MG63 (cell line): ENCODE measurements at places on chromosomes 11 and 22. TPM values are rescaled to one million over a fixed set of nuclear protein-coding genes. Genes with fewer than 3 reads are reported as not detected.
A peak's percentile ranks its signal among the peaks of the same experiment; 100 is the strongest.

- no peak for DNase-seq
Observed at GRCh38 chr11:6200975-6201374, 2.0 kb downstream of the OR52W1 start.

- no peak for DNase-seq
Observed at GRCh38 chr11:94641167-94641761, 74.1 kb downstream of the PIWIL4 start.

DNA sequence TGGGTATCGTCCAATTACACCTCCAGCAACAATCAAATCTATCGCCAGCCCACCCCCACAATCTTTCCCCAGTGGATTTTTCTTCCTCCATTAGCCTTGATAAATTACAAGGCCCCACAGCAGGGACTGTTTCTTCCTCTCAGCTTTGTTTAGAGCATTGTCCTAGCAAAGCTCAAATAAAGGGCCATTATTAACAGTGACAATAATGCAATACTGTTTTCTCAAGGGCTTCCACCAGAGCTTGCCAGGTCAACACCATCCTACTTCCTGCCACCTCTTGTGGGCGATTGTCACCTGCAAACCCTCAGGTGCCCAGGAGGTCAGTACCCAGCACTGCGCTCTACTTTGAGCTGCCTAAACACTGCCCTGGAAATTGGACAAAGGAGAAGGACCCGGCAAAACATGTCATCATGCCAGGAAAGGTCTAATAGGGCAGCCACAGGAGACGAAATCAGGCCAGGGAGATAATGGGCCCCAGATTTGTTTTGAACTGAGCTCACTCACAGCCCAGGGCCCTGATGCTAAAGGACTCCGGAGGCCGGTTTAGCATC, 95.2 kb downstream of the ABTB2 start:
- no peak for DNase-seq

DNA sequence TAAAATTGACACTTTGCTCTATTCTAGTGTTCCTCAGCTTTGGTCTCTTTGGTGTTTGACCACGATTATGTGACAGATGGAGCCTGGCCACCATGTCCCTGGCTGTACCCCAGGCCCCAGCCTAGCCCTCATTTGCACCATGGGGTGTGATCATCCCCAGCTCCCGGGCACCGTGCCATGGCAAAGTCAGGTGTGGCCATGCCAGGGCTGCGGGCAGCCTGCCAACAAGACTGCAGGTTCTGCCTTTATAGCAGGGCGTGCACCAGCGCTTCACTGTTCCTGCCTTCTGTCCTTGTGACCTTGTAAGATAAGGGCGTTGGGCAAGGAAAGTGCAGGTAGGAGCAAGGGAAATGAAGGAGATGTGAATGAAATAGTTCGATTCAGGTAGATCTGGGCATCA, 22.4 kb upstream of the APOBEC3A start:
- DNase-seq: no peak

DNA sequence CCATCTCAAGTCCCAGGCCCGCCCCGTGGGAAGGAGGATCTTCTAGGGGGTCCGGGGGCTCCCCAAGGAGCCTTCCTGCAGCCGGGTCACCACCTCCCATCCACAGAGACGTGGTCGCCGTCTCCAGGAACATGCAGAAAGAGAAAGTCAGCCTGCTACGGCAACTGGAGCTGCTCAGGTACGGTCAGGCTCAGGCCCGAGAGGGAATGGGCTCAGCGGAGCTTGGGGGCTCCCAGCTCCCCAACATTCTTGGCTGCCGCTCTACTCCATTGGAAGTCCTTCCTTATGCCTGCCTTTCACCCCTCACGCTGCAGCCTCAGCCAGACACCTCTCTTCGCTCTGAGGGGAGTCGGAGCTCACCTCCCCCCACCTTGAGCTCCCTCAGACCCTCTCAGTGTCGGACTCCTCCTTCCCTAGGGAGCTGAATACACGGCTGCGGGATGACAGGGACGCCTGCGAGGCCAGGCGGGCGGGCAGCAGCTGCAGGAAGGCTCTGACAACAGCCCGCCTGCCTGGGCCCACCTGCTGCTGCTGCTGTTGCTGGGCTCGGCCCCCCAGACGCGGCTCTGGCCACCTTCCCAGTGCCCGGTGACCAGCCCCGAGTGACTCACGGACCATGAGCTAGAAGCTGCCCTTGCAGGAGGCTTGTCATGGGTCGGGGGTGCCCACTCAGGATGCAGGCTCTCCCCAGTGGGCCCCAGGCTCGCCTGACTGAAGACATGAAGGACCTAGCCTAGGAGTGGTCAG, 1.5 kb upstream of the CD151 start:
- DNase-seq: peak; percentile 85

GRCh38 chr11:59659981-59660380, 8.9 kb downstream of the PATL1 start:
- DNase-seq: no peak

DNA sequence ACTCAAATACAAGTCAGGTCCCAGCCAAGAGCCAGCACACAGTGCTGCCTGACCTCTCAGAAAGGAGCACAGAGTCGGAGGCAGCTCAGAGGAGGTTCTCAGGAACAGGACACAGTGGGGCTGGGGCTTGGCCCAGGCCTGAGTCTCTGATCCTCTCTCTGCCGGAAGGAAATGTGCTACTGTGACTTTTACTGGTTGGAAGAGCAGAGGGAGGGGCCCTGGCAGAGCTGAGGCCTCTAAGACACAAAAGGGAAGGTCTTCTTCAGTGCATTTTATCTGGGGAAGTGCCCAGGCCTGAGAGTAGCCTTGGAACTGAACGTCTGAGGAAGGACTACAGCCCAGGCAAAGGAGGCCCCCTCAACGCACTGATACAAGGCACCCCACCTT, 16.2 kb upstream of the CASTOR1 start:
- peak; percentile 69 for DNase-seq

- no peak for DNase-seq
Observed at GRCh38 chr11:7578276-7578955, 64.6 kb downstream of the PPFIBP2 start.

GRCh38 chr11:33588056-33588455, 112.6 kb downstream of the C11orf91 start:
- no peak for DNase-seq

- no peak for DNase-seq
Observed at GRCh38 chr11:24634606-24635160, 137.8 kb downstream of the LUZP2 start.

DNA sequence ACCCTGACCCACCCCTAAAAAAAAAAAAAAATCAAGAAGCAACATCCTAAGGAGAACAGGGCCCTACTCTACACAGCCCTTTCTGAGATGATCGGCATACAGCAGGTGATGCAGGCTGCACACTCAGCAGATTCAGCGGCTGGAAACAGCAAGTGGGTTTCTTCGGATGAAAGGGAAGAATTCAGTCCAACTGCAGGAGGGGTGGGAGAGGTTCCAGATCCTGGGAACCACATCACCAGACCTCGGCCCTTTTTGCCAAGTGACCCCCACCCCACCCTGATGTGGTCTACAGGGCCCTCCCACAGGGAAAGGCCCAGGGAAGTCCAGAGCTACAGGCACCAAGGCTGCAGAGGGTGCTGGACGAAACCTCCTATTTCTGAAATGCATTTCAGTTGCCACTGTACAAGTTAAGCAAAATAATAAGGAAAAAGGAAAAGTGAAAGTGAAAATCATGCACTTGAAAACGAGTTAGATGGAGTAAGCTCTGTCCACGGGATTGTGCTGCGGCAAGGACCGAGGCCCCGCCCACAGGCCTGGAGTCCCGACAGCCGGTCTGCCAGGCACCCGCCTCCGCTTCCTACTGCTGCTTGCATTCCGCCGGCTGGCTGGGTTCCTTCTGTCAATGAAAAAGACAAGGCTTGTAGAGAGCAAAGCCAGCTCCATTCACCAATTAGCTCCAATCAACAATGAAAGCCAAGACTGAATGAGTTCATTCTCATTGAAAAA, 16.0 kb upstream of the PHLDA2 start:
- peak; percentile 86 for DNase-seq

GRCh38 chr11:507727-508515, 879 bp upstream of the RNH1 start:
- DNase-seq: no peak

RIN1 gene
- 45.3 and 65.7 TPM in 2 replicates for total RNA-seq

CD6 gene
- not detected in 2 replicates for total RNA-seq

INPP5J gene
- total RNA-seq: not detected in 2 replicates

PTS gene
- total RNA-seq: 64.0 and 98.2 TPM in 2 replicates

PKNOX2 gene
- 0.94 and 15.3 TPM in 2 replicates for total RNA-seq

ATL3 gene
- 92.4 and 93.6 TPM in 2 replicates for total RNA-seq

PHLDA2 gene
- total RNA-seq: 4.0 and 26.4 TPM in 2 replicates
